Stimulated activated naive CD4-positive, alpha-beta T cell (primary cell): ENCODE measurements at places on chromosomes 6 and 20.

DNA sequence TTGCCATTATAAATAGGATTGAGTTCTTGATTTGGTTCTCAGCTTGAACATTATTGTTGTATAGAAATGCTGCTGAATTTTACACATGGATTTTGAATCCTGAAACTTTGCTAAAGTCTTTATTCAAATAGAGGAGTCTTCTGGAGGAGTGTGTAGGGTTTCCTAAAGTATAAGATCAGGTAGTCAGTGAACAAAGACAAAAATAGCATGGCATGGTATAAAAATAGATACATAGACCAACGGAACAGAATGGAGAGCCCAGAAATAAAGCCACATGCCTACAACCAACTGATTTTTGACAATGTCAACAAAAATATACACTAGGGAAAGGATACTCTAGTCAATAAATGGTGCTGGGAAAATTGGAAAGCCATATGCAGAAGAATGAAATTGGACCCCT, 740.1 kb downstream of the QKI start:
- DNase-seq = no peak

DNA sequence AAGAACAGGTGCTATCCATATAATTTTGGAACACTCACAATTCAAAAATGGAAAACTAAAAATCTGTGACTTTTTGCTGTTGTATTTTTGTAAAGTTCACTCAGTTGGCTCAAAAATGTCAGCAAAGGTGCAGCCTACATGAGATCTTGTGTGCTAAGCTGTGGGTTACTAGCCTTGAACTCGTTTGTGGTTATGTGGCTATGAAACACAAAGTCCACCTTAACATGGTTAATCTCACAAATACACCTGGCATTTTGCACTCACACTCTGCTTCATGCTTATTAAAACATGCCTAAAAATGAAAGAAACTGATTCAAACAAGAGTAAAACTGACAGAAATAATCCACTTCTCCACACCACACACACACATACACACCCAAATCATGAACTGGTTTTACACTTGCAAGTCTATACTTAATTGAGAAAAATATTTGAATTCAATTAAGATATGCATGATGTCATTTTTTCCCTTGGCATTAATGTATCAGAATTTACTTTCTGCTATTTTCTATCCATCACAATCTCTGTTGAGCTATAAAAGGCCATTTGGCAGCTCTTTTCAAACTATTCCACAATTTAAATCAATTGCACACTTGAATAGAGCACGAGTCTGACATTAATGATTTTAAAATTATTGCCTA, 22.9 kb upstream of the TMEM30A start:
- no peak for DNase-seq

- DNase-seq = no peak
These were observed 105.8 kb upstream of the SUPT3H start for GRCh38 chr6:45483501-45483900.

DNA sequence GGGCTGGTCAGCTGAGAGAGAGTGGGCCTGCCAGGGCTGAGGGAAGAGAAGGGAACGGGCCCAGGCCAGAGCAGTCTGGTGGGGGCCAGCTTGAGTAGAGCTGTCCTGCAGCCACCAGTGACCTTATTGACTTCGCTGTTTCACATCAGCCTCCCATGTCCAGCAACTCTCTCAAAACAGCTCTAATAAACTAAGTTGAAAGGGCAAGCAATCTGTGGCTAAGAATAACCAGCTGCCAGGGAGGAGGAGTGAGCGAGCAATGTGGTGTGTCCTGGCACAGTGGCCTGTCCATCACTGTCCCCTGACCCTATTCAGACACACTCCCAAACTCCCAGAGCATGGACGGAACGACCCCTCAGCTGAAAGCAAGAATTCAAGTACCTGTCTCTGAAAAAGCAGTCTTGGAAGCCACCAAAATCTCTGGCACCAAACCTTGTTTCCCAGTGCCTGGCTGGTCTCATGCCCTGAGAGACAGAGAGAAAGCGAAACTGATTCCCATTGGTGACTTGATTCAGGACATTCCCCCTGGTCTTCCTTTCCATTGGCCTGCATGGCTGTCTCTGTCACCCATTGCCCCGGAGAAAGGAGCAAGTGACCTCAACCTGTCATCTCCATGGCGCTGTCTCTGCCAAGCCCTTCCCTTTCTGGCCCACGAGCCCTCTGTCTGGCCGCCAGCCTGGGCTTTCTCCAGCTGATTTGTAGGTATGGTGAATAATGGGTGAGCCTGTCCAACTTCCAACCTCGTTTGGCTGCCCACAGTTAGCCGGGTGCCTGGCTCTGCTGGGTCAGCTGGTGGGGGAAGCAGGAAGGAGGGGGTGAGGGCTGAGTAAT, at the start of gene DDO:
Gene DDO, minus strand, starts transcription at position 490 of the 831 bp plus-strand sequence. CDS start 2,113 bp downstream, outside the sequence.
- DNase-seq = no peak

- DNase-seq = no peak
These were observed 279.7 kb downstream of the UST start for GRCh38 chr6:149026530-149026942.

GRCh38 chr6:56992703-56993102, 37.8 kb downstream of the BEND6 start:
- no peak for DNase-seq

GRCh38 chr6:21227486-21227885, 366.1 kb upstream of the SOX4 start:
- DNase-seq = no peak

- no peak for DNase-seq
These were observed 26.5 kb downstream of the STAU1 start for GRCh38 chr20:49161428-49162152.

DNA sequence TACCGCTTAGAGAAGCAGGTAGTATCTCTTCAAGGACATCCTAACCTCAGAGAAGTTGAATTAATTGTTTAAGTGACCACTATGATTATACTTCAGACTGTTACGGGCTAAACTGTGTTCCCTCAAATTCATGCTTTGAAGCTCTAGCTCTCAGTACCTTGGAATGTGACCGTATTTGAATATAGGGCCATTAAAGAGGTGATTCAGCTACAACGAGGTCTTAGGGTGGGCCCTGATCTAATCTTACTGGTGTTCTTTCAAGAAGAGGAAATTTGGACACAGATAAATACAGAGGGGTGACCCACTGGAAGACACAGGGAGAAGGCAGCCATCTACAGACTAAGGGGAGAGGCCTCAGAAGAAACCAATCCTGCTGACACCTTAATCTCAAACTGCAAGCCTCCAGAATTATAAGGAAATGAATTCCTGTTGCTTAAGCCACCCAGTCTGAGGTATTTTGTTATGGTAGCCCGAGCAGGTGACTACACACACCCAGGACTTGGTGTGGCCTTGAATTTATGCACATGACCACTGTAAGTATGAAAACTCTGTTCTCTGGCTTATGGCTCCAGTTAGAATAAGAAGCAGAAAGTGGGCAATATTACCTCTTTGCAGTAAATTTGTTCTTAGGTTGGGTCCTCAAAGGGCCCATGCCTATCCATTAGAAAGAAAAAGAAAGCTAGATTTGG, 249.1 kb downstream of the DHX35 start:
- DNase-seq = no peak

DNA sequence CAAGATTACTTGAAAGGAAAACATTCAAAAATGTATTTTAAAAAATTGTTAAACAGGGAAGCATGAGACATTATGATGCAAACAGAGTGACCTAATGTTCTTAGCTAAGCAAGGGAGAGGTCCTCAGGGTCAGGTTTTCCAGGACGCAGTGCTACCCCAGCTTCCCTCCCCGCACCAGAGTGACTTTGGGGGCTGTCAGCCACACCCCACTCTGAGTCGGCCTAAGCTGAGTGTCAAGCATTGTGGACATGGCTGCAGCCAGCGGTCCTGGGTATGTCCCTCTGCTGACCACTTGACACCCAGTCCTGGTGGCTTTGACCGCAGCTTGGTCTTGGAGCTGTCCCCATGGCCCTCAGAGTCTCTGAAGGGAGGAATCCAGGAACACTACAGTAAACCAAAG, 54.9 kb upstream of the CD93 start:
- DNase-seq = no peak
